ENCODE measurements at places on chromosomes 7 and 10.

DNA sequence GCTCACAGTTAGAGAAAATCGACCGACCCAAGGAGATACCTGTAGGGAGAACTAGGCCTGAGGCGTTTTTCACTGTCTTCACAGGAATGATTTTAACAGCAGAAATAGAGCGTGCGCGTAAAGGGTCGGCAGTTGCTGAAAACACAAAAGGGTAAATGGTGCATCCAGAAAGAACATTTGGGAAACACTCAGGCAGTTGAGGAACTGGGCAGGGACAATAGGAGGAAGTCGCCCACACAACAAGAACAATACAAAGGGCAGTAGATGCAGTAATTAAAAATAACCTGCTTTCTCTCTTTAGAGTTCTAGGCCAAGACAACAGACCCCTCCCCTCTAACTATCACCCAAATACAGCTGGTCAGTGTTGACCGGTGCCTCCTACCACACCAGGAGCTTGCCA is 126.6 kb downstream of the SORBS1 start:
- DNase-seq, result no peak

- DNase-seq, result no peak
Measured at GRCh38 chr7:107564553-107565298, 955 bp downstream of the DUS4L start.

DNA sequence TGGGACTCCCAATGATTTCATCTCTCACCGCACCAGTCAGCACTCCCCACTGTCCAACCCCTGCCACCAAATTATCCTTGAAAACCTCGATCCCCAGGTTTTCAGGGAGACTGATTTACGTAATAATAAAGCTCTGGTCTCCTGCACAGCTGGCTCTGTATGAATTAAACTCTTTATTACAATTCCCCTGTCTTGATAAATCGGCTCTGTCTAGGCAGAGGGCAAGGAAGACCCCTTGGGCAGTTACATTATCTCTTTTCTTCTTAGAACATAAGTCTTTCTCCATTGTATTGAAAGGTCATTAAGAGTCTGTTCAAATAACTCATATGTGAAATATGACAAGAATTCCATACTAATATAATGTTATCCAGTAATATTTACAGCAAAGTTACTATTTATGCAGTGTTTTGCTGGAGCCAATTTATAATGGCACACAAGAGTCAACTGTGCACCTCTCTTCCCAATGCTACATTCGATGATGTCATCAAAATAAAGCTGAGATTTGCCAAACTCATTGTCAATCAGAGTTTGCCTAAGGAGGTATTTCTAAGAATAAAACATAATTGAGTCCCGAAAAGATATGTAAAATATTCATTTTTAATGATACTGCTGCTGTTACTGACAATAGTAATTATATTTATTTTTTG is 1297.2 kb upstream of the LRRTM3 start:
- no peak for DNase-seq

DNA sequence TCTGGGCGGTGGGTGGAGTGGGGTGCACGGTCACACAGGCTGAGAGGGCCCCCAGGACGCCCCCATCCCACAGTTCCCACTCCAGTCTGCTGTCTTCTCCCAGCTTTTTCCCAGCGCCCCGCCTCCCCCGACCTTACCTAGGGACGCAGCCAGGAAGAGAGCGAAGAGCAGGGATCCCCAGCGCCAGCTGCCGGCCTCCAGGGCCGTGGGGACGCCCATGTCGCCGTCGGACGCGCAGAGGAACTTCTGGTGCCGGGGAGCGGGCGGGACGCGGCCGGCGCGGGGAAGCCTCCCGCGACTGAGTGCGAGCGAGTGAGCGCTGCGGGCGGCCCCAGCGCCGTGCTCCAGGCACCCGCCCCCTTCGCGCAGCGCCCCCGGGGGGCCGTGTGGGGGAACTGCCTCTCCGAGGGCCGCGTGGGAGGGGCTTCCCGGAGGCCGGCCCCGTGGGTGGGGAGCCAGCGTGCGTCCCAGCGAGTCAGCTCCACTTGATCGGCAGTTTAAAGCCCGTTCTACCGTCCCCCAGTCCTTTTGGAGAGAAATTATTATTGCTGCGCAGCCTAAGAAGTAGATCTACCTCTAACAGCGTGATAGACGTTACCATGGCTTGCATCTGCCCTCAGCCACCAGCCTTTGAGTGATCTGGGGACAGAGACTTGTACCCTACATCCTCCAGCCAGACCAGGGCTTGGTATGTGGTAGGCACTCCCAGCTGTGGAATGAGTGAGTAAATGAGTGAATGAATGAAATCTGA is at the start of gene VSIR:
VSIR (minus strand) TSS at position 300 of the 751 bp plus-strand sequence; CDS start at position 219, 81 bp downstream.
- peak; percentile 71 for DNase-seq

DNA sequence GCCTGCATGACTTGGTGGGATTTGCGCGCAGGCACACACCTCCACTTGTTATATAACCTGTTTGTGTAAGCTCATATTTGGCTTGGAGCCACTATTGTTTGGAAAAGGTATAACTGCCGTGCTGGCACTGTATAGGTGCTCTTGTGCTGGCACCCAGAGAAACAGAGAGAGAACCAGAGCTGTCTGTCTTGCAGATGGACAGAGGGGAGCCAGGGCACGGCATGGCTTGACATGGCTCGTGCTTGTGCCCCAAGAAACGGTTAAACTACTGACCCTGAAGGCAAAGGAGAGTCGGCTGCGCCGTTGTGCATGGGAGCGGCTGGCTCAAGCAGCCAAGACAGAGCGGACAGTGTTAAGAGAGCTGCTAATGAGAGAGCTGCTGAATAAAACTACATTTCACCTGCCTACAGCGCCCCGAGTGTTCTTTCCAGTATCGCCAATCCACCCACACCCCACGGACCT is 23.2 kb downstream of the RAPGEF5 start:
- DNase-seq, result no peak

GRCh38 chr10:126458466-126458865 is 70.2 kb upstream of the ADAM12 start:
- no peak for DNase-seq

DNA sequence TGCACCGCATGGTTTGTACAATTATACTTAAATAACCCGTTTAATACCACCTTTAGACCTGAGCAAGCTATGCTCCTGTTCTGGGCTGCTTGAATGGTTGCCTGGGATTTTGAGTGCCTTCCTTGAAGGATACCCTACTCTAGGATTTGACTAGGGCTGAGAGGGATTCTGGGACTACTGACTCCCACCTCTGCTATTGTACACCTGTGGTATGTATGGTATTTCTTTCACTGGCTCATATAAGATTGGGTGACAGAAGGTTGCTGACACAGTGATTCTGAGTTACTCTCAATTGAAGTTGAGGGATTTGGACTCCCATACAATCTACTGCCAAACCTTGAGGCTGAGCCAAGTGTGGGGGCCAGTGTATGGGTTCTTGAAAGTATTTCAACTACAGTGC is 494.4 kb upstream of the SEMA3D start:
- DNase-seq, result no peak

DNA sequence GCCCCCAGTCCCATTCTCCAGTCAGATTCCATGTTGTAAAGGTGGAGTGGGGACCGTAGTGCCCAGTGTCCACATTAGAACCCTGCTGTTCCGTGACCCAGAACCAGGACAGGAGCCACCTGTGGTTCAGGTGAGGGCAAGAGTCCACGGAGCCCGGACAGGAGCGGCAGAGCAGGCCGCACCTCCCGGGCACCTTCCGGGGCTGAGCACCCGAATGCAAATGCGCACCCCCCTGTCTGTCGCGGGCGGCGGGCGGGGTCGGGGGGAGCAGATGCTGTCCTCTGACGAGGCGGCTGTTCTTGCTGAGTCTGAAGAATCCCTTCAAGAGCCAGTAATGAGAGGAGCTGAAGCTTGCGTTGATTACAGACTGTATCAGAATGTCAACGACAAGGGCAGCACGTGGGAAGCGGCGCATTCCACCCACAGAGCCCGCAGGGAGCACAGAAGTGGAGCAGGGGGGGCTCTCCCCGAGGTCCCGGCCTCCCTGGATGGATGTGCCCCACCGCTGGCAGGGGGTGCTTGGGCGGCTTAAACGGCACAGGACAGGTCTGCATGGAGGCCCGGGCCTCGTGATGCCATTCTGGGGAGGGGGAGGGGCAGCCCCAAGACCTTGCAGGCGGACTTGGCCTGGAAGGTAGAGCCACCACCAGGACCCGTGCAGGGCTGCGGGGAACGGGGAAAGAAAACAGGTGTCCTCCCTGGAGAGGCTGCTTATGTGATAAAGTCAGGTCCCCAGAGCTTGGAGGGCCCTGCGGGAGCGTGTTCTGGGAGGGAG is 407.5 kb upstream of the RNF32 start:
- DNase-seq, result no peak

GRCh38 chr7:151843181-151843580 is 33.7 kb downstream of the PRKAG2 start:
- DNase-seq, result no peak

DNA sequence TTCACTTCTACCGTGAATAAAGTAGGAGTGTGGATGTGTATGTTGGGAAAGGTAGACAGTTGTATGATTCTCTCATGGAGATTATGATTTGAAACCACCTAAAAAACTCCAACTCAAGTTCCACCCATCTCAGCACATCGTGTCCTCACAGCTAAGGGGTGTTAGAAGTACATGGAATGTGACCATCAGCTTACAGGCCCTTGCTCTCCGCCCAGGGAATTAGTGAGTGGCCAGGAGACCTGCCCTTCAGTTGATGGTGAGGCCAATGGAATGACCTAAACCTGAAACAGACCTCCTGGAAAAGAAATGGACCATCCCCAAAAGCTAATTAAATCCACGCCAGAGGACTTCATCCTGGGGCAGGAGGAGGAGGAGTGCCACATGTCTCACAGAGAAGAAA is 2.1 kb upstream of the WNT2 start:
- no peak for DNase-seq

GRCh38 chr10:100913470-100913865 is 705 bp downstream of the SLF2 start:
- DNase-seq, result no peak

DNA sequence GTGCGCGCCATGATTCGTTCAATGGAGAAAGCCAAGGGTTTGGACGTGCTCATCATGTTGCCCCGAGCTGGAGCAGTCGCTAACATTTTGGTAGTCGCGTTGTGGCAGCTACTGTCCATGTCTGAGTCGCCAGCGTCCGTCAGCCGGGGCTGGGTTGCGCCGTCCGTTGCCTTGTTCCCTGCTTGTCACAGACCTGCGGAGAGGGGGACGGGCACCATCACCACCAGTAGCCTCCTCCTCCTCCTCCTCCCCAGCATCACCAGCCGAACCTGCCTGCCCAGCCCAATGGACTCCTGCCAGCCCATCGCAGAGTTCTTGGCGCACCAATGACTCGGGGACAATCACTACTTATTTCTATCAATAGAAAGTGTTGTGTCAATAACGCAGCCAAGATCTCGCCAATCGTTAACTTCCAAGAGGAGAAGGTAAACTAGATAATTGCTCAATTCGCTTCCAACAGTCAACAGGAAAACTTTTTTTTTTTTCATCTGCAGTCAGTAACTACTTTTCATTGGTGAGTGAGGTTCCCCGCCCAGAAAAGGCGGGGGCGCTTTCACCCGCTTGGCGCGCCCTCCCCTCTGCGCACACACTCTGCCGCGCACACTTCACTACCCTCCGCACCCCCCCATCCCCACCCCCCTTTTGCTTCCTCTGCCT is at the start of gene FEZF1:
FEZF1 (minus strand) TSS at position 432 of the 657 bp plus-strand sequence; CDS start at position 119, 313 bp downstream.
- DNase-seq, result no peak

DNA sequence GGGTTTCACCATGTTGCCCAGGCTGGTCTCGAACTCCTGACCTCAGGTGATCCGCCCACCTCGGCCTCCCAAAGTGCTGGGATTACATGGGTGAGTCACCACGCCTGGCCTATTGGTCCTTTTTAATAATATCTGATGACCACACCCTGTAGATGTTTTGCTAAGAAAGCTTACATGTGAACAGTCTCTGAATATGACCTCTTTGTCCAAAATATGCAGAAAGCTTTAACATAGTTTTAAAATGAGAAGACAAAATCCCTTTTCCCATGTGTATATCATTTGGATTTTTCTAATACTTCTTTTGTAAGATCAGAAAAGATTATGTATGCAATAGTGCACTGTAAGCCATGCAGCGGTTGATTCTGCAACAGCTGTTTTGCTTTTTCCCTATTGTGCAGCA is 38.5 kb downstream of the MCU start:
- DNase-seq, result no peak

GRCh38 chr10:130049244-130049643 is 61.4 kb downstream of the C10orf143 start:
- no peak for DNase-seq

- no peak for DNase-seq
Measured at GRCh38 chr10:61837755-61838171, 63.7 kb upstream of the ARID5B start.

- DNase-seq, result no peak
Measured at GRCh38 chr7:39355664-39356063, 210.5 kb upstream of the YAE1 start.

- no peak for DNase-seq
Measured at GRCh38 chr7:132878204-132878919, 203.5 kb downstream of the CHCHD3 start.

DNA sequence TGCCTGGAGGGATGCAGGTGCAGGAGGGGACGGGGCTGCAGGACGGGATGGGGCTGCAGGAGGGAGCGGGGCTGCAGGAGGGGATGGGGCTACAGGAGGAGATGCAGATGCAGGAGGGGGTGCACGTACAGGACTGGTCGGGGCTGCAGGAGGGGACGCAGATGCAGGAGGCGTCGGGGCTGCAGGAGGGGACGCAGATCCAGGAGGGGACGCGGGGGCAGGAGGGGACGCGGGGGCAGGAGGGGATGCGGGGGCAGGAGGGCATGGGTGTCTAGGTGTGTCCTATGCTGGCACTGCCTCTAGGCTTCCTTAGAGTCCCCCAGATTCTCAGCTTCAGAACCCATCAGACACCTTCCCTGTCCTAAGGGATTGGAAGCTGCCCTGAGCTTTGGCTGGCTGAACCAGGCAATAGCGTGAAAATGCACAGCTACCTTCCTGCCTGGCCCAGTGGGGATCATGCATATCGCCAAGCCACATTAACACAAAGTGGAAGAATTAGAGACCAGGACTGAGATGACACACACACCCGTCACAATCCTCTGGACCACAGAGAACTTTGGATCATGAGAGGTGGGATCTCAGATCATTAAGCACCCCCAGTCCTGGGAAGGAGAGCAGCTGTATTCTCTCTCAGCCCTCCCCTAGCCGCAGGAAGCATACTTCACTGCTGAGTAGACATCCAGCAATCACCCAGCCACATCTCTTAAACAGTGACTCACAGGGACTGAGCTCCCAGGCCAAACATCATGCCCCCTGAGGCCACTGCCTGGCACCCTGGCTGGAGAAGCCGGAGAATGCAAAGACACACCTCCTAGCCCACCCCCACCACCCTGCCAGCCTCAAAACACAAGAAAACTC is 67.3 kb downstream of the VWA2 start:
- DNase-seq, result no peak

DNA sequence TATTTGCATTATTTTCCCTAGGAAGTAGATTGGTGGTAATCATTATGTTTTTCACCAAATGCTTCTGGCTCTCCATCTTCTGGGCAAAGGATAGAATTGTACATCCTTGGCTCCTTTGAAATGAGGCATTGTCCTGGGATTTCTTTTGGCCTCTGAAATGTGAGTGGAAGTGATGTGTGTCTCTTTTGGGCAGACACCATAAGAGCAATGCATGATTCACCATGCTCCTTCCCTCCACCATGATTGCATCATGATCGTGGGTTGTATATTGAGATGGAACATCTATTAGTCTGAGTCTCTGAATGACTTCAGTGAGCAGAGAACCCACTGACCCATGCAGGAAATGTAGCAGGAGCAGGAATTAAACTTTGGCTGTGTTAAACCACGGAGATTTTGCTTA is 49.2 kb downstream of the ADRA2A start:
- DNase-seq, result no peak

- DNase-seq, result no peak
Measured at GRCh38 chr10:58023341-58024073, 244.2 kb downstream of the IPMK start.

- no peak for DNase-seq
Measured at GRCh38 chr10:124799211-124799610, 2.4 kb upstream of the ABRAXAS2 start.

Measured in anterior cingulate cortex (tissue), 58 donors.